ENCODE measurements at places on chromosomes 11 and 22. TPM values are rescaled to one million over a fixed set of nuclear protein-coding genes. Genes with fewer than 3 reads are reported as not detected.

Gene AMPD3
- 6.9 TPM for total RNA-seq

Gene CBX6
- 27.3 TPM for total RNA-seq

Gene PRG3
- total RNA-seq, result not detected

Gene UPK3A
- not detected for total RNA-seq

Gene LRRC74B
- total RNA-seq, result not detected

Measured in A549 treated with AZD2906 at 1 μM for 4 hours (cell line).